ENCODE measurements at places on chromosomes 16 and 17.

DNA sequence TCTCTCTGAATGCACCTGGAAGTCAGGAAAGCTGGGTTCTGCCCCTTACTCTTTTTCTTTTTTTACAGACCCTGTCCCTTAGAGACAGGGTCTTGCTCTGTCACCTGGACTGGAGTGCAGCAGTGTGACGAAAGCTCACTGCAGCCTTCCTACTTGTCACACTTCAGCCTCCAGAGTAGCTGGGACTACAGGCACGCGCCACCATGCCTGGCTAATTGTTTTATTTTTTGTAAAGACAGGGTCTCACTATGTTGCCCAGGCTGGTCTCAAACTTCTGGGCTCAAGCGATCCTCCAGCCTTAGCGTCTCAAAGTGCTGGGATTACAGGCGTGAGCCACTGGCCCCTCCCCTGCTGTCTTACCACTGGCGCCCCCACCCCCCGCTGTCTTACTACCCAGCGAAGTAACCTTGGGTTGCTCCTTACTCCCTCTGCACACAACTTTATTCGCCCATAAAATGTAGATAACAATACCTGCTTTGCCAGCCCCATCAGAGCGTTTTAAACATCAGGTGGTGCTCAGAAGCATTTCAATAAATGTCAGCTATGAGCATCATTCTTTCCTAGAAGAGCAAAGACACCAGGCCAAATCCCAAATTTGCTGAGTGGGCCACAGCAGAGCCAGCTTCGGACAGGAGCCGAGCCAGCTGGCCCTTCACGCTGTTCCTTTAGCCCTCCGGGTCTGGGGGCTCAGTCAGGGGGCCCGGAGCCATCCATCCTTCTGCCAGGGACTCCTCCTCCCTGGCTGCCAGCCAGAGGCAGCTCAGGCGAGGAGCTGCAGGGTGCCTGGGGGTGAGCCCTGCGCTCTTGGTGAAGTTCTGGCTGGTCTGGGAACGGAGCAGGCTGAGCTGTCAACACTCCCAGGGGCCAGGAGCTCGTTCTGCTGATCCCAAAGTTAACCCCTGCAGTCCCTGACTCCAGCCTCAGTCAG lies 24.4 kb downstream of the SRL start:
- DNase-seq, result peak; percentile 60

DNA sequence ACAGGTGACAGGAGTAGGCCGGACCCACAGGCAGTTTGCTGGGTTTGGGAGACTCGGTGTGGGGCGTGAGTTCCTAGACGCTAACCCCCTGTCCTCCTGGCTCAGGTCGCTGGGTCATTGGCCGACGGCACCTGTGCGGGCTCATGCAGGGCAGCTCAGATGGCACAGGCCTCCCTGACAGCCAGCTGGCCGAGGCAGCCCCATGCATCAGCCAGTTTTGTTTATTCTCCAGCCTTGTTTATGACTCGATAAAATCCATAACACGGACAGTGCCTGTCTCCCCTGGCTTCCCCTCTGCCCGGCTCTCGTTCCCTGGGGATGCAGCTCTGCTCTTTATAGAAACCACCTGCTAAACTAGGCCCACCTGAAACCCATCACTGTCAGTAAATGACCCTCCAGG lies 46.0 kb downstream of the SDK2 start:
- DNase-seq, result no peak

DNA sequence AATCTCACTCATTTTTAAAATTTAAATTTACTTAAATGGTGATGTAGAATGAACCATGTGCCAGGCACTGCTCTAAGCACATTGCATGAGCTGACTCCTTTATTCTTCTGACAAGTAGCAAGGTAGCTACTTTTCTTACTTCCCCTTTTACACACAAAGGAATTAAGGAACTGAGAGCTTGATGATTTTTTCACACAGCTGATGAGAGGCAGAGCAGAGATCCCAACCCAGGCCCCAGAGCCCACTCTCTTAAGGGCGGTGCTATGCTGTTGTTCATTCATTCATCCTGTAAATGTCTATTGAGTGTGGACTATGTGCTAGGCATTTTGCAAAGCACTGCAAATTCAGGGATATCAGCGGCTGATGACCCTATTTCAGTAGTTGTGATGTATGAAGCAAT lies 17.9 kb downstream of the SEC14L5 start:
- DNase-seq, result no peak

DNA sequence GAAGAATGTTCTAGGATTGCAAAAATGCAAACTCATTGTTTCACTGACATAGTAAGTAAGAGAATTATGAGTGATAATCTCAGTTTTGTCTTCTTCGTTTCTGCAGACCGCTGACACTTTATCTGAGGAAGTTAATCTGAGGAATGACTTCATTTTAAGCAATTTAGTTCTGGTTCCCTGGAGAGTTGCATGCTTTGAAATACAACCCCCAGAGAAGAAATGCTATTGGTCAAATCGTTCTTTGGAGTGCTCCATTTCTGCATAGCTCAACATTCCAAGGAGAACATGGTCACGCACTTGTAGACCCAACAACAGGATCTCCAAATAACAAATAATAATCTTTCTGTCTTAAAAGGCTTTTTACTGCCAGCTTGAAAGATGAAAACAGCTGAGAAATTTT lies 427.1 kb downstream of the GRIN2A start:
- DNase-seq, result no peak

DNA sequence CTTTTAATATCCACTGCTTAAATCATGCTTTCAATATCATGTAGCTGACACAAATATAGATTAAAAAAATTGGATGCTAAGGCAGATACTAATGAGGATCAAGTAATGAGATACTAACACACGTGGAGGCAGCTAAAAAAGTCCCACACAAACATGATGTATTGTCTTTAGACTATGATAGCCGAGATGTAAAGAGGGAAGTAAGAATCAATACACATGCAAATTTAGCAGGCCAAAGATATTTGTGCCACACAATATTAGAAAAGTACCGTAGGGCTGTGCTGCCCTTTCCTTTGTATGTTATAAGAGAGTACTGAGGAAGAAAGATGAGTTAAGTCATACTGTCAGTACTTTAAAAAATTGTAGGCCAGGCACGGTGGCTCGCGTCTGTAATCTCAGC lies 51.4 kb upstream of the STAC2 start:
- no peak for DNase-seq

- DNase-seq, result no peak
Observed at GRCh38 chr17:15284107-15284506, 19.0 kb upstream of the PMP22 start.

DNA sequence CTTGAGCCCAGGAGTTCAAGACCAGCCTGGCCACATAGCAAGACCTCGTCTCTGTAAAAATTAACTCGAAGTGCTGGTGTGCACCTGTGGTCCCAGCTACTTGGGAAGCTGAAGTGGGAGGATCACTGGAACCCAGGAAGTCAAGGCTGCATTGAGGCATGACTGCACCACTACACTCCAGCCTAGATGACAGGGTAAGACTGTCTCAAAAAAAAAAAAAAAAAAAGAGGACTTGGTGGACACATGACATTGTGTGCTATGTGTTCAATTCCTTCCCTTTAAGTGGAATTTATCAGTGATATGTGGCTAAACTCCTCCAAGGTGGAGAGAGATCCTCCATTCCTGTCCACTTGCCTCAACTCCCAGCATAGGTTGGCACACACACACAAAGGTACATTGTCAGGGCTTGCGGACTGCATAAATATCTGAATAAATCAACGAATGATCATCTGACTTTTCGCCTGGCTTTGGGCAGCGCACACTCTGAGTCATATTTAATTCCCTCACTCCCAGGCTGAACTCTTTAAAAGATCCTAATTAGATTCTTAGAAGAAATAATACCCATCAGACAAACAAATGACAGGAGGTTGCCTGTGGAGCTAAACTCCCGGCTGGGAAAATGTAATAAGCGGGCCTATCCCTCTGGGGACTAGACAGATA lies 25.0 kb upstream of the SYT17 start:
- DNase-seq, result no peak

GRCh38 chr17:66468241-66469087 lies 166.1 kb downstream of the PRKCA start:
- no peak for DNase-seq

DNA sequence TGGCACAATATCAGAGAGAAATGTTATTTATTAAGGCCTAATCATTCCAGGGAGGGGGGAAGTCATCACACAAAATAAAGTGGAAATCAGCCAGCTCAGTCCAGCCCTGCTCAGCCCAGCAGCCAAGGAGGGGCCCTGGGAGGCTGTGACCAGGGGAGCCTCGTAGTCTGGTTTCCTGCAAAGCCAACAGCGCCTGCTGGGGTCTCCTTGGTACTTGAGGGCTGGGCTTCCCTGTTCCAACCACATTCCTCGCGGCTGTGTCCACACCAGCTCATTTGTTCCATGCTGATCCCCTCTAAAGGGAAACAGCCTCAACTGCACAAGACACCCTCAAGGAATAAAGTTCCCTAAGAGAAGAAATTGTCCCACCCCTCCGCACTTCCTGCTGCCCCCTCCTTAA lies 154.0 kb downstream of the TMEM132E start:
- no peak for DNase-seq

- DNase-seq, result no peak
Observed at GRCh38 chr16:1745181-1745899, 26.0 kb downstream of the NME3 start.

DNA sequence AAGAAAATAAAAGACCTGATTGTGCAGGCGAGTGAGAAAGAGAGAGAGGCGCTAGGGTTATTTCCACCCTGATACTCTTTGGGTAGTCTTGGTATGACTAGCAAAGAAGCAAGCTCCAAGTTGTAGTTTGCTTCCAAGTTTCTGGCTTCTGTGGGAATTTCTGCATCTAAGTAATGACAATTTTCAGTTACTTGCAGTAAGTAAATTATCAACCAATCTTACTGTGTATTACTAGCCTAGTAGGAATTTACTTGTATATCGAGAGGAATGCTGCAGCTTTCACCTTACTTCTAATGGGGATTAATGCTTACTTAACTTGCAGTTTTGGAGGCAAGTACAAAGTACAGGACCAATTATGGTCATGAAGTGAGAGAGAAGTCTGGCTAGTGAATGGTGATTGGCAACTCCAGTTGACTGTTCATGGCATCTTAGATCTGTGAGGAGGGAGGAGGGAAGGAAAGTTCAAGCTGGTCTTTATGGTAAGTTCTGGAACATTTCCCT lies 31.9 kb downstream of the TENT4B start:
- no peak for DNase-seq

GRCh38 chr16:1620391-1620790 lies 8.2 kb downstream of the CRAMP1 start:
- no peak for DNase-seq

- DNase-seq, result no peak
Observed at GRCh38 chr16:27759967-27760788, 210.2 kb downstream of the KATNIP start.

DNA sequence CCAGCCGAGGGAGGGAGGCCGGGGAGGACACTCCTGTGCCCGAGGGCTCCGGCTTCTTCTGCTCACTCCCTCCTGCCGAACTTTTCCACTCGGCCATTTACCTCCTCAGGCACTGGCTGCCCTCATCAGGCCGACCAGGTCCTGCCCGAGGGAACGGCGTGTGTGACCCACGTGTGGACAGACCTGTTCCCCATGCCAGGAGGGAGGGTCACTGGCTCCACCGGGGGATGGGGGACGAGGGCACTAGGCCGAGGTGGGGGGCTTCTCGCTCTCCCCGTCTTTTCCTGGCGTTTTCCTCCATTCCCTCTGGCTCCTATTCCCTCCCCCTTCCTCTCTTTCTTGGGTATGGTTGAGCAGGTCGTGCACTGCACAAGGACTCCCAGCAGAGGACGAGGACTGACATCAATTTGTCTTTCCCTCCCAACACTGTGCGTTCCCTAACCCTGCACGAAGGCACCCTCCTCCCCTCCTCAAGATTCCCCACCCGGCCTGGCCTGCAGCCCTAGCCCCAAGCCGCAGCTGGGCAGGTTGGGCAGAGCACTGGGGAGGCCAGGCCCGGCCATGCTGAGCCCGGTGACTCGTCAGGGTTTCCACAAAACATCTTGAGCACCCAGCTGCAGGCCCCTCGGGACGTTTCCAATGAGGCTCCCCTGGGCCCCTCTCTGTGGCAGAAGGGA lies 3.2 kb upstream of the IL17C start:
- DNase-seq, result no peak

GRCh38 chr16:78705694-78706093 lies 606.2 kb downstream of the WWOX start:
- DNase-seq, result no peak

- peak; percentile 36 for DNase-seq
Observed at GRCh38 chr16:10941127-10941933, 938 bp downstream of the DEXI start.

DNA sequence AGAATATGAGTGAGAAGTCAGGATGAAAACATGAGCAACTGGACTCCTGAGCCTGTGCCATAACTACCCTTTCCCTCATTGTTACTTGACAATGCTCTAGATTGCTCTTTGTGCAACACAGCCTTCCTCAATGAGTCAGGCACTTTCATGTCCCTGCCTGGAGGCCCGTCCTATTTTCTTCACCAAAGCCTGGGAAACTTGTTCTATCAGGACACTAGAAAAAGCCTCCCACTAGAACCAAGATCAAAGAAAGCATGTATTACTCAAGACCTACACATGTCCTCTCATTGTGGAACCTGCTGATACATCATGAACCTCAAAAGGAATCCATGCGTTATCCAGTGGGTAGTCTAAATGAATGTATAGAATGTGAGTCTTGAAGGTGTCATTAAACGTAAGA lies 624.5 kb downstream of the TOX3 start:
- DNase-seq, result no peak

GRCh38 chr17:46916211-46916610 lies 6.7 kb upstream of the GOSR2 start:
- no peak for DNase-seq

DNA sequence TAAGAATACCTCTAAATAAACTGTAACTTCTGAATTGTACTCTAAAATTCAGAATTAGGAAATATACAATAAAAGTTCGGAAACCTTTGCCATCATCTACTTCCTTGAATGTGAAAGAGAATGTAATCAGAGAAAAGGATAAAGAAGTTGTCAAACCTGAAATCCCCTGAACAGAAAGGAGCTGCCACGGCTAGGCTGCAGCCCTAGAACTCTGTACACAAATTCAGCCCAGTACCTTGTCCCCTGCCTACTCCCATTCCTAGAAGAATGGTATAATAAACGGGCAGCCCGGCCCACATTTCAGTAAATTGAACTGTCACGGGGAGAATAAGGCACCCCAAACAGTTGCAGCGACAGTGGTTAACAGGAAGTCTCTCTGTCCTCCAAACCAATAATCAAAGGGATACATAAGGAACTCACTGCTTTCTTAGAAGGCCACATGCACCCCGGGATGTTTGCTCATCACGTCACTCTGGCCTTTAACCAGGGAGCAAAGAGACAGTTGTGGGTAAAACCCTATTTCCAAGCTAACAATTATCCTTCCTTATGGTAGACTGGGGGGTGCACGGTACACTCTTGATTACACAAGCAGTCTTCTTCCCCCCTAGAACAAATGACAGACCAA lies 24.3 kb upstream of the RFFL start:
- DNase-seq, result peak; percentile 83

GRCh38 chr17:12114686-12115418 lies 94.2 kb downstream of the MAP2K4 start:
- no peak for DNase-seq

- DNase-seq, result no peak
Observed at GRCh38 chr16:74298104-74298503, 1.5 kb downstream of the PSMD7 start.
